Pulmonary artery endothelial cell (primary cell): ENCODE measurements at places on chromosomes 5 and 9. TPM values are rescaled to one million over a fixed set of nuclear protein-coding genes. Genes with fewer than 3 reads are reported as not detected.

DNA sequence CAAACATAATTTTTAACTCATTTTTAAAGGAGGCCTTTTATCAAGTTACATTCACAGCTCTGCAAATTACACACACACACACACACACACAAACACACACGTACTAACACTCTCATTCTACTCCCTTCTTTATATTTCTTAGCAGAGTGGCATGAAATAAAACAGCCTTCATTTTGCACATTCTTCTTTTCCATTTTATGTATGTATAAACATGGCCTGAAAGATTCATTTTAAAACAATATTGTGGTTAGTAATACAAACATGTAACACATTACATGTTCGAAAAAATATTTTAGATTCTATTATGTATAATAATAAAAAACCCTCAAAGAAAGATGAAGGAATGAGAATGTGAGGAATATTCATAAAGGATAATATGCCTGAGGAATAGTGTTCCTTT, 86.0 kb upstream of the ITGA2 start:
- DNase-seq: no peak

DNA sequence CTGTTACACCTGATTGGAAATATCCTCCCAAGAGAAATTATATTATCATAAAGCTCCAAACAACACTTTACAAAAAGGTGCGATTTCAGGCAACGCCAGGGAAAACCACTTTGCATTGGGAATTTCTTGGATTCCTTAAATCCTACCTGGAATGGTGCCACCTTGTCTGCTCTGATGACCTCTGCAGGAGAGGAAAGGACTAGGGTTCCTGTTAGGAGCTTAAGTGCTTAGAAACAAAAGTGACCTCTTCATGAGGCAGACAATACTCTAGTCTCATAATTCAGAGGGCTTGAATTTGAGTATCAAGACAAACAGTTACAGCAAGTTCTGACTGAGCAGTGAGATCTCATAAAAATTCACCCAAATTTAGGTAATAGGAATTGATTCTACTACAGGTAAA, 33.9 kb upstream of the GLIS3 start:
- DNase-seq: no peak

- no peak for DNase-seq
Measured at GRCh38 chr5:163505049-163505367, 411 bp upstream of the MAT2B start.

DNA sequence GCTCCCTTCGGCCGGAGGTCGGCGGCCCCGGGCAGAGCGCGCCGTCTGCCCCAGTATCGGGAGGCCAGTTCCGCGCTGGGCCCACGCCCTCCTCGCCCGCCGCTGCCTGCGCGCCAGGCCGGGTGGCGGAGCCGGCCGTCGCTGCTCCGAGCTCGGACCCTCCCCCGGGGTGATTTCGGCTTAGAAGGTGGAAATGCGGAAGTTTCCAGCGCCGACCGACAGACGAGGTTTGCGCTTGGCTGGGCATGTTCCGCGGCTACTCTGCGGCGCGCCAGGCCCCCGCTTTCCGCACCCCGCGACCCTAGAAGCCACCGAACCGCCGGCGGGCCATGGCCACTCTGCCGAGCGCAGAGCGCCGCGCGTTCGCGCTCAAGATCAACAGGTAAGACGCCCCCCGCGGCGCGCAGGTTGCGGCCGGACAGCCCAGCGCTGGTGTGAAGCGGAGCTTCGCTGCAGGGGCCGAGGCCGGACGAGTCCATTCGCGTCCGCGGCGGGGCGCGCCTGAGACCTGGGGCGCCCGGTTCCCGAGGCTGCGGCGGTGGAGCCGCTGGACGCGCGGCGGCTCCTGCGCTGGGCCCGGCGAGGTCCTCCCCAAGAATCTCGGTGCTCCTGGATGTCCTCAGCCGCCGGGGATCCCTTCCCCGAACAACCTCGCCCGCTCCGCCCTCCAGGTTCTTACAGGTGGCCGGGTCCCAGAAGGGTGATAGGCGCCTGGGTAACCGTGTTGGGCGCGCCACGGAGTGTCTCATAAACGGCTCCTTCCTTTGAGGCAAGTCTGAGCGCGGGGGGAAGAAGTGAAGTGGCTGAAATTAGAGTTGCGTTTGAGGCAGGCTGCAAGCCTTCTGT, at the start of gene DOCK8:
TSS of gene DOCK8 (plus strand) at position 218 of the 846 bp plus-strand sequence. CDS start at position 330, 112 bp downstream.
- no peak for DNase-seq

DNA sequence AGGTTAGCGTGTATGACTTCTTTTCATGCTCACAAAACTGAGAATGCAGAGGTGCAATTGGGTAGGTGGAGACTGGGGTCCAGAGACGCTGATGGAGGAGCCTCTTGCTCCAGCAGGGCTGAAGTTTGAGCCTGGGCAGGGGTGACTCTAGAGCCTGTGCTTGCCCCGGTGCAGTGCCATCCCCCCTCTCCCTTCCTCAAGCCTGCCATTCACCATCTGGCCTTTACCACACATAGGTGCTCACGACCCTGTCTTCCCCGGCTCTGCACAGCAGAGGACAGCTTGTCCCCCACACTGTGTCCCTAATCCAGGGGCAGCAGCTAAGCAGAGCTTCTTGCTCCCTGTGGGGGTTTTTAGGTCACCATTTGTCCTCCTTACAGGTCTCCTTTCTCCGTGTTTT, 86.5 kb downstream of the DAP start:
- no peak for DNase-seq

DNA sequence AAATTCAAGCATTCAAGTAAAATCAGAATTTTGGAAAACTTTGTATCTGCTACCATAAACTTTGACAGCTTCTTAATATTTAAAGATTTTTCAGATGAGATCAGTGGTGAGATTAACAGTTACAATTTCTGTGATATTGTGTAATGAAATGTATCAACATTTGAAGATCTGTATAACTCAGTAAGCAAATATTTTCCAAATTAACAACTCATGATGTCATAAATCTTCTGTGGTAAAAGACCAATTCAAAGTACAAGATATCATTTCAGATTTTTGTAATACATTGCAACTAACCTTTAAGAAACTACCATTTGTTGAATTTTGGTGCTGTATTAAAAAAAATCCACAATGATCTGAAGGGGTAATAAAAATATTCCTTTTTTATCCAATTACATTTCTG, 352.2 kb downstream of the KIAA0825 start:
- DNase-seq: no peak

GRCh38 chr5:126610616-126611015, 9.9 kb downstream of the PHAX start:
- DNase-seq: no peak

DNA sequence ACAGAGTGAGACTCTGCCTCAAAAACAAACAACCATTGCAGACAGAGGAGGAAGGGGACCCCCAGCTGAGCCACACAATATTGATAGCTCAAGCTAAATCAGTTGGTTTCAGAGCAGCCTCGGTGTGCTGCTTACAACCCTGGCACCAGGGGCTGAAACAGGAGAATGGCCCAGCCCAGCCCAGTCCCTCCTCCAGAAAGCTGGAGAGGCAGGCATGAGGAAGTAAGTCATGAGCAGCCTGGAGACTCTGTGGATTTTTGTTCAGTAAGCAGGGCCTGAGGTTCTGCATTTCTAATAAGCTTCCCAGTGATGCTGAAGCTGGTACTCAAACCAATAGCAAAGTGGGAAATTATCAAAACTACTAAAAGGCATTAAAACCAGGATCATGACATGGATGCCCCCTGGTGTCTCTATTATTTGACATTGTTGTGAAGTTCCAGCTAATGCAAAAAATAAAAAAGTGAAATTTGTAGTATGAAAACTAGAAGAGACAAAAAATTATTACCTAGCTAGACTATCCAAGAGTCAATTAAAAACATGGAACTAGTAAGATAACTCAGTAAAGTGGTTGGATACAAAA, 14.2 kb downstream of the PRRT1B start:
- no peak for DNase-seq

DNA sequence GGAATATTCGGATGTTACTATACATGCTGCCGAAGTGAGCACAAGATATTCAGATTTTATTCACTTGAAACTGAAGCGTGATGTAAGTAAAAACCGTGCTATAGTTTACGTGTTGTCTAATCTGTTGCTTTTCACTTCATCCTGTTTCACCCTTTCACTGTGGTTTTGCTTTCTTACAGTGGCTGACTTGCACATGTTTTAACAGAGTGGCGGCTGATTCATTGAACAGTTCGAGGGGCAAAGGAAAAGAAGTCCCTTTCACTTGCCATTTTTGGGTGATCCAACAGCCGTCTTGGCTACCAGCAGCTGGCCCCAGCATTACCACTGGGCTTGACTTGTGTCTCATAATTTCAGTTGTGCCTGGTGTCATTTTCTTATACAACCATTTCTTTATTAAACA, 134.0 kb downstream of the IRX1 start:
- no peak for DNase-seq

- DNase-seq: no peak
Measured at GRCh38 chr5:79171635-79172245, 60.1 kb downstream of the BHMT start.

DNA sequence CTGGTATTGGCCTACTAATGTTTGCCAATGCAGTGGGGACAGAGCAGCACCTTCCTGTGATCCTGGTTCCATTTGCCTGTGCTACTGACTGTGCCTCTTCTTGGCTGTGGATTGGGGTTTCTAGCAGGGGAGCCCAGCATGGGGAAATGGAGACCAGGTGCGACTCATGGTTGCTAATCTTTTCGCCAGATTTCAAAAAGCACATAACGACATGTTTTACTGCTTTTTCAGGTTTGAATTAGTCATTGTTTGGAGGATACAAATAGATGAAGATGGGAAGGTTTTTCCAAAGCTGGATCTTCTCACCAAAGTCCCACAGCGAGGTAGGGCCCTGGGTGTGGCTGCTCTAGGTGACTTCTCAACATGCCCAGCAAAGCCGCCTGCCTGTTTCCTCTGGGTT, 57.6 kb downstream of the IPPK start:
- no peak for DNase-seq

GRCh38 chr9:82981552-82981951, 81.4 kb downstream of the RASEF start:
- no peak for DNase-seq

Gene SPINK4
- not detected in 2 replicates for total RNA-seq

Gene FOXD4L5
- total RNA-seq: 0.11 and 0.13 TPM in 2 replicates

Gene SLC6A19
- total RNA-seq: not detected in 2 replicates

Gene CCDC180
- 0.74 and 1.3 TPM in 2 replicates for total RNA-seq
